ENCODE measurements at places on chromosomes 6 and 20.

DNA sequence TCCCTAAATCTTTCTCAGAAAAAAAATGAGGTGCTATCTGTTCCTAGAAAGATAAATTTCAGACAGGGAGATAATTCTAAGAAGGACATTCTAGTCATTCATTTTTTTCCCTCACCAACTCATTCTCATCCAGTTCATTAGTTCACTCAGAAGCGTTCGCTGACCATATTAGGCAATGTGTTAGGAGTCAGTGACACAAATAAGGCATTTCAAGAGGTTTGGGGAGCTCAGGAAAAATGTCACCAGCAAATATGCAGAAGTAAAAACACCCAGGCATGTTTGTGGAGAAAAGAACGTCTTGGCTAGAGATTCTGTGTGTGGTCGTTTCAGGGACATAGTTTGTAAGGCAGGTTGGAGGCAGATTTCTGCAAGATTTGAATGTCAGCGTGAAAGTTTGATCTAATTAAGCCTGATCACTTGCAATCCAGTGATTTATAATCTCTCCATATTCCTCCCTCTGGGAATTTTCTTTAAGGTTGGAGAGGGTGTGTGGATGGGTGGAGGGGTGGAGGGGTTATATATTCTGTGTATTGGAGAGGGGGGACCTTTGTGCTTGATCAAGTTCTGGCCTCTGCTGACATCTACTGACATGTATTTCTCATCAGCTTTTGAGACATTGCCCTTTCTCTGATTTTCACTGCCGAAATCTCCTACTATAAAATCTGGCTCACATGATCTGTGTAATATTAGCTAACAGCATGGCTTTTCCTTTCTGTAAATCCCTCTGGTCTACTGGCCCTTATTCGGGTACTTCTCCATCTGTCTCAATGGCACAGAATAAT, 3.6 kb downstream of the MYCT1 start:
- DNase-seq, result no peak

DNA sequence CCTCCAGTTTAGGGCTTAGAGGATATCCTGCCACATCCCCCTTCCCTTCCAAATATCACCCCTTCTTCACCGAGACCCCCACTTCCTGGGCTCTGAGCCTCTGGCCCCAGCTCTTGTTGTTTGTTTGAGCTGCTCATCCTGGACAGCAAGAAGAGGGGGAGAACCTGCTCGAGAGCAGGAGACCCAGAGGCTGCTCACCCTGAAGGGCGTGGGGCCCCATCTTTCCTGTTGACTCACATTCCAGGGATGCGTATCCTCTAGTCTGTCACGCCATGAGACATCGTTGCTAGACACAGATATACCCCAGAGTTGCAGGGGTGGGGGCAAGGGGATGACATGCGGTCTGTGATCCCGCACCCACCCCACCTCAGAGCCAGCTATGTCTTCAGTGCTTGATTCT, 5.7 kb upstream of the TNXB start:
- no peak for DNase-seq

DNA sequence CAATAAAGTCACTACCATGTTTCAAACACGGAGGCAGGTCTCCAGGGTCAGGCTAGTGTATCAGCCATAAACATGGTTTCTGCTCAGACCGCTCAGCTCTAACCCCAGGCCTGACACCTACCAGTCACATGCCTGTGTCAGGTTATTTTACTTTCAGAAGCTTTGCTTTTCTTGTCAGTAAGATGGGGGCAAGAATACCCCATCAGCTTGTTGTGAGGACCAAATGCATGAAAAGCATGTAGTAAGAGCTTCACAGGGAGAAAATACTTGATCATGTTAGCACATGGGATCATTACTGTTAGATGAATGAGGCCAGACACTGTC, 65.2 kb upstream of the PIM1 start:
- no peak for DNase-seq

- peak; percentile 89 for DNase-seq
Observed at GRCh38 chr6:30686009-30686907, at the start of gene PPP1R18. PPP1R18 (minus strand) TSS chr6:30686645; CDS start chr6:30686018, 627 bp downstream.

- DNase-seq, result no peak
Observed at GRCh38 chr6:34521463-34522285, 34.5 kb downstream of the SPDEF start.

DNA sequence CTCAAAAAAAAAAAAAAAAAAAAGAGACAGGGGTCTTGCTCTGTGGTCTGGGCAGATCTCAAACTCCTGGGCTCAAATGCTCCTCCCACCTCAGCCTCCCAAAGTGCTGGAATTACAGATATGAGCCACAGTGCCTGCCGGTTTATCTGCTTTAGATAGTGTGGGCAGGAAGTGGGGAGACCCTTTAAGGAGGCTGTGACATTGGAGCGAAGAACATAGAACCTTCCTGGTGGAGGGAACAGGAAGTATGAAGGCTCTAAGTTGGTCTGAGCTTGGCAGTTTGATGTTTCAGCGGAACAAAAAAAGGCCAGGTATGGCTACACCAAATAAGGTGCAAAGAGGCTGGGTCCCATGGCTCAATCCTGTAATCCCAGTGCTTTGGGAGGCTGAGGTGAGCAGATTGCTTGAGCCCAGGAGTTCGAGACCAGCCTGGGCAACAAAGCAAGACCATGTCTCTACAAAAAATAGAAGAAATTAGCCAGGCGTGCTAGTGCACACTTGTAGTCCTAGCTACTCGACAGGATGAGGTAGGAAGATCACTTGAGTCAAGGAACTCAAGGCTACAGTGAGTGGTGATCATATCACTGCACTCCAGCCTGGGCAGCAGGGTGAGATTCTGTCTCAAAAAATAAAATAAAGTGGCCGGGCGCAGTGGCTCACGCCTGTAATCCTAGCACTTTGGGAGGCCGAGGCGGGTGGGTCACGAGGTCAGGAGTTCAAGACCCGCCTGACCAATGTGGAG, 8.7 kb upstream of the ZMYND8 start:
- DNase-seq, result no peak

DNA sequence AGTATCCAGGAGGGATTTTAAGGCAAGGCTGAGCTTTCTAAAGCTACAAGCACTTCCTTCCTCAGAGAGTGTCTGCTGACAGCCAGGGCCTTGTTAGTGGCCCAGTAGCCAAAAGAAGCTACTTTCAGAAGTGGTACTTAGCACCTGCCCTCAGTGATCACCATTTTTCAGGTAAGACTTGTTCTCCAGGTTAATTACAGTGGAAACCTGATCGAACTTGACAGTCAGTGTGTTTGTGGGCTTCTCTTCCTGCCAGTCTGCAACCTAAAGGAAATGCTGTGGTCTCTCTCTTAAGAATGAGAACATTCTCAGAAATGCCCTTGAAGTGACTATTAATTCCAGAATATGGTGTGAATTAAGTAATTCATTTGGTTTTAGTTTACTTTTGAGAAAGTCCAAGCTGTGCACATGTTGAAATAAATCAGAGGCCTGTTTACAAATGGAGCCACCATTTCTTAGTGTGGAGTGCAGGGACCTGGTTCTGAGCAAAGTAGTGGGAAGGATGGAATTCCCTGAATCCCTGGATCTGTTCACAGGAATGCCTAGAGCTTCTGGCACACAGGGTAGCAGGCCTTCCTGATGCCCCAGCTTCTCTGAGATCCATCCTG, 185.3 kb upstream of the AGPAT4 start:
- no peak for DNase-seq

GRCh38 chr6:9646342-9647070, 768.4 kb downstream of the TFAP2A start:
- no peak for DNase-seq

- no peak for DNase-seq
Observed at GRCh38 chr6:155434096-155434495, 21.5 kb downstream of the NOX3 start.

DNA sequence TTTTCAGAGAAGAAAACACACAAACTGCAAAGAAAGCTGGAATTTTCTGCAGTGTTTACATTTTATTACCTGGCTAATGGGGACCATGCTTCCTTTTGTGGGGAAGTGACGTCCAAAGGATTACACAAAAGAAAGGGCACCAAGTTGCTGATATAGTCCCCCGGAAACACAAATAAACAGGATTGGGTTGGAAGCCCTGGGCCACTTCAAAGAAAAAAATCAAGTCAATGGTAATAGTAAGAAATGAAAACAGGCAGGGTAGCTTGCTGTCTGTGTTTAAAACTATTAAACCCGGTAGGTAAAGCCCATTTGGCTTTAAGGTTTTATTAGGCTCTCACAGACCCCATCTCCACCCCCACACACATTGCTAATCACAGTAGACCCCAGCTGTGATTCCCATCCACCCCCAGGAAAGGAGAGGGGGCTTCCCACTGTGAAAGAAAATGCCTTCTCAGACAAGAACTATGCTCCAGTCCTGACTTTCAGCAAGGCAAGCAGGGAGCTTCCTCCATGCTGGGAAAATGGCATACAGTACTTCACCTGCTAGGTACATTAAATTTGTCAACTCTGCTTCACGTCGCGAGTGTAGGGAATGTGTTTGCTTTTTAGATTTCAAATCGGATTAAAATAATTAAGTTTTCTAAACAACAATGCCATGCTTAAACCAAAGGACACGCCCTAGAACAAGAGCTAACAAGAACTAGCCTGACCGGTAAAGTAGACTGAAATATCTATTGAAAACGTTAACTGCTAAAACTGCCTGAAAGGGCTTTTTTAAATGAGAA, 1.1 kb downstream of the PERP start:
- no peak for DNase-seq

- DNase-seq, result no peak
Observed at GRCh38 chr6:28940294-28940857, 16.6 kb upstream of the TRIM27 start.

- no peak for DNase-seq
Observed at GRCh38 chr20:9359561-9360308, 154.7 kb upstream of the LAMP5 start.

GRCh38 chr6:129696843-129697242, 13.1 kb downstream of the ARHGAP18 start:
- DNase-seq, result no peak

Data from left lung (tissue), 14 donors.